ENCODE measurements at places on chromosomes 1 and 21. TPM values are rescaled to one million over a fixed set of nuclear protein-coding genes. Genes with fewer than 3 reads are reported as not detected.

BRDT gene
- not detected for polyA plus RNA-seq

OR6K6 gene
- polyA plus RNA-seq = not detected

- DNase-seq = no peak
These were observed 34.0 kb upstream of the RAP1A start for GRCh38 chr1:111585447-111586086.

NBPF1 gene
- 11.7 TPM for polyA plus RNA-seq

DNA sequence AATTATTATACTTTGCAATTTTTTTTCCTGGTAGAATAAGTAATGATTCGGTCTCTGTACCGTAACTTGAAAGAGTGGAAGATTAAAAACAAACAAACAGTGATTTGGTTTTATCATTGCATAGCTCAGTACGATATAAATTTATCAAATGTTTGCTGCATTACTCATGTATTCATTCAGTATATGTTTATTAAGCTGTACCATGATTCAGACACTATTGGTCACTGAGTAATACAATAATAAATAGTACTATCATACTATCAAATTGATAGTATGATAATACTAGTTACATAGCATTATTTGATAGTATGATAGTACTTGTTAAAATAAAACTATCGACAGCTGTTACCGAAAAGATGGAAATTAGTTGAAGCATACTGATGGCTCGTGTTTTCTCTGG, 12.1 kb downstream of the CENPF start:
- no peak for DNase-seq

OVAAL gene
- polyA plus RNA-seq = not detected

DNA sequence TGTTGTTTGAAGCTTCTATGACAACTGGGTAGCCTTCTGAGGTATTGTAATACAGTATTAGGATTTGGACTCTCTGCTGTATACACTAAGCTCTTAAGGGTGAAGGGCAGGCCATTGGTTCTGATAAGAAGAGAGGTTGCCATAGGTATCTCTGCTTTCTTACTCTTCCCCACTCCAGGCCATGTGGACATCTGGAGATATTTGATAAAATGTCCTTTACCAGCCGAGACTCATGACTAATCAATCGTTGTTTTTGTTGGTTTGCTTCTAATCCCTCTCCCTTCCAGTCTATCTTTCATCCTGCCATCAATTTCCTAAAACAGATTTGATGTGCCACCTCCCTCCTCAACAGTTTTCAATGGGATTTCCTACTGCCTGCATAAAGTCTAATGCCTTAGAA, 64.6 kb upstream of the WDR26 start:
- no peak for DNase-seq

PIGR gene
- polyA plus RNA-seq = 381 TPM

TXNIP gene
- polyA plus RNA-seq = 362 TPM

DNA sequence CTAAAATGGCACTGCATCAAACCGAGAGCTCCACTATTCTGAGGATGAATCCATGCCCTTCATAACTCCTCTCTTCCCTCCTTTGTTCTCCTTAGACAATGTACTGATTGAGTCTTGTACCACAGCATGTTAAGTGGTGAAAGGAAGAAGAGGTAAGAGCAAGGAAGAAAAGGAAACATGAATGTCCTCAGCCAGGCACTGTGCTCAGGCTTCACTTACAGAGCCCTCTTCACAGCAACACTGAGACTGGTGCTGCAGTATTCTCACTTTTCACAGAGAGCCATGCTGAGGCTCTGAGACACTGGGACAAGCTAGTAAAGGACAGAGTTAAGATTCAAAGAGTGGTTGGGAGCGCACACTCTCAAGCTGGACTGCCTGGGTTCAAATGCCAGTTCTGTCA, 143.5 kb downstream of the AKT3 start:
- DNase-seq = no peak
